AG20443 (cell line): ENCODE measurements at places on chromosomes 1 and 21.

DNA sequence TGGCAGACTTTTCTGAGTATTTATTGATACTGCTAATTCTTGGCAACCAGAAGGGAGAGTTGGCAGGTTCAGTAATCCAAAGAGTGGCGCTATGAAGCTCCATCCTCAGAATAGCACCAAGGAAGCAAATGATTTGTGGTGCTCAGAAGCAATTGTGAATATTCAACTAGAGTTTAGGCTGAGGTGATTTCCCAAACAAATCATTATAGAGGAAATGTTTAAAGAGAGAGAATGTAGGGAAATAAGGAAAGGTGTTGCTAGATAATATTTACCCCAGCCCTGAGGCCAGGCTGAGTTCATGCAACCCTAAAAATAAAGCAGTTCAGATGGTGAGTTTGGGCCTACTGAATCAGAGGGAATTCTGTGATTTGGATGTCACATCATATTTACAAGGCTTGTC lies 363.4 kb upstream of the PLXNA2 start:
- DNase-seq, result no peak

- peak; percentile 95 for DNase-seq
Observed at GRCh38 chr1:244273845-244274619, 177.7 kb downstream of the ADSS2 start.

GRCh38 chr1:210536254-210536961 lies 207.7 kb downstream of the HHAT start:
- no peak for DNase-seq

GRCh38 chr1:60222360-60223115 lies 149.0 kb upstream of the C1orf87 start:
- DNase-seq, result no peak

GRCh38 chr1:225962440-225962975 lies 21.5 kb upstream of the LEFTY2 start:
- DNase-seq, result peak; percentile 54

- no peak for DNase-seq
Observed at GRCh38 chr1:243959998-243960397, 91.1 kb upstream of the ZBTB18 start.

- DNase-seq, result no peak
Observed at GRCh38 chr21:46077674-46078101, 20.2 kb upstream of the COL6A2 start.

DNA sequence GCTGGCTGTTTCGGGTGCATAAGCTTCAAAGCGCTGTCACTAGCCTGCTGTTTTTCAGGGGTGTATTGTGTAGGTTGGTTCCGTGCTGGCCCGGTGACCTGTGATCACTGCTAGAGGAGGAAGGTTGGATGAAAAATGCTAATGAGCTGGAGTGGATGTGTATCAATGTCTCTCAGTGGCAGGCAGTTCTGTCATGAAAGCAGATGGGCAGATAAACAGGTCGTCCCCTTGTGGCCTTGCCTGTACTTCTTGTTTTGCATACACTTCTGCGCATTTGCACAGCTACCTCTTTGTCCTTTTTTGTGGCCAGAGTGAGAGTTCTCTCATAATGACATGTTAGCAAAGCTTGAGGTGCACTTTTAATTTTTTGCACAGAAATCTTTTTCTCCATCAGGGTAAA lies 2.9 kb downstream of the SELENON start:
- DNase-seq, result no peak

GRCh38 chr21:14096172-14096571 lies 114.6 kb downstream of the LIPI start:
- no peak for DNase-seq

DNA sequence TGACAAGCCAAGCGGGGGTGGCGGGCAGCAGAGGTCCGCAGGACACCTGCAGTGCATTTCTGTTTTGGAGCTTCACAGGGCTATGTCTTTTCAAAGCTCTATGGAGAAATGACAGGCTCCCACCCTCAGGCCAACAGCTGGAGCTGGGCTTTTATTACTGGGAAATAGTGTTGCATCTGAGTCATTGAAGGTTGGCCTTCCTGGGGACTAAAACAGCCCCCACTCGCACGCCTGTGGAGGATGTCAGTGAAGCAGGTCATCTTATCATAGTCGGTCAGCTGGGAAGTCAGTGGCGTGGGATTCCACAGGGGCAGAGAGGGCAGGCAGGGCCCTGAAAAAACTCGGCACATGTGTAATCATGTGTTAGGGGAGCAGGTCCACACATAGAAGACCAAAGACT lies 55.3 kb downstream of the NTPCR start:
- DNase-seq, result peak; percentile 32
